NCI-H2107 (cell line): ENCODE measurements at places on chromosomes 5 and 9.

DNA sequence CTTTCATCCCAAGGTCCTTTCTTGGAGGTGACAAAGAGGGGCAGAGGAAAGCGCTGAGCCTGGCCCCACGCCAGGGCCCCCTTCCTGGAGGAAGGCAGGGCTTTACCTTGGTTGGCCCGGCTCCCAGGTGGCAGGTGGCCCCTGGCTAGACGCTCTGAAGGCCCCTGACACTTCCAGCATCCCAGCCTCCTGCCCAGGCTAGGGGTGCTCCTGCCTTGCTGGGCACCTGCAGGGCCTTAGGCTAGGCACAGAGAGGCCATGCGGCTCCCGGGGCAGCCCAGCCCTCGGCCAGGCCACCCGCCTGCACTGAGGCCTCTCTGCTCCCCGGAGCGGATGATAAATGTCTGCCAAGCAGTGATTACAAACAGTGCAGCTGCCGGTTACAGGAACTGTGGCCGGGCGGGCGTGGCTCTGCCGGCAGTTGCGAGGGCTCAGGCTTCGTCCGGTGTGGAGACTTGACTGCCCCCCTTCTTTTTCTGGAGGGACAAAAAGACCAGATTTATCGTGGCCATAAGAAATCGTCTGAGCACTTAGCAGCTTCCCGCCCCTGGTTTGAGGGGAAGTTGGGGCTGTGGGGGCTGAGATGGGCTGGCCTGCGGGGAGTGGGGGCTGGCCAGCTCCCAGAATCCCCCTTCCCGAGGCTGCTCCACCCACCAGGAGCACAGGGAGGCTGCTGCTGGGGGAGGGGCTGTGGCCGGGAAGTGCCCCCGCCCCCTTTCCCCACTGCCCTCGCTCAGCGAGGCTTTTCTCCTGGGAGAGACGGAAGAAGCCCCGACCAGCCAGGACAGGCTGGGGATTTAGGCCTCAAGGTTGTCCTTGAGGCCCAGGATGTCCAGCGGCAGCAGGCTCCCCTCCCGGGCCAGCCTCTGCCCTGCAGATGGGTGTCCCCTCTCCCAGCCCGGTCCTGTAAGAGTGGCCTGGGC, 31.6 kb upstream of the UBAC1 start:
- no peak for DNase-seq

GRCh38 chr9:90774071-90774470, 27.5 kb upstream of the SYK start:
- no peak for DNase-seq

GRCh38 chr5:137587919-137588318, 88.8 kb upstream of the SPOCK1 start:
- no peak for DNase-seq

DNA sequence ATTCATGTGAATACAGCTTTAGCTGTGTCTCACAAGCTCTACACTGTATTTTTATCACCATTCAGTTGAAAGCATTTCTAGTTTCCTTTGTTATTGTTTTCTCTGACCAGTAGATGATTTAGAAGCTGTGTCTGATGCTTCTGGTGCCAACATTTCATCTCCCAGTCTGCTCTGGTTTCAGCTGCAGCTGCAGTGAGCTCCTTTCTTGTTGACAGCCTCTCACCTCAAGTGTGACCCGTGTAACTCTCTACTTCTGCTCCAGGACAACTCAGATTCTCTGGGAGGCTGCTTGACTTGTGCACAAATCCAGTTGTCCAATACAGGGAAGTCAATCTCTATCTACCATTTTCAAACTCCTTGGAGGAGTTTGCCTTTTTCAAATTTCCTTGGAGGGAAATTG, 504.8 kb downstream of the DIRAS2 start:
- DNase-seq: no peak

DNA sequence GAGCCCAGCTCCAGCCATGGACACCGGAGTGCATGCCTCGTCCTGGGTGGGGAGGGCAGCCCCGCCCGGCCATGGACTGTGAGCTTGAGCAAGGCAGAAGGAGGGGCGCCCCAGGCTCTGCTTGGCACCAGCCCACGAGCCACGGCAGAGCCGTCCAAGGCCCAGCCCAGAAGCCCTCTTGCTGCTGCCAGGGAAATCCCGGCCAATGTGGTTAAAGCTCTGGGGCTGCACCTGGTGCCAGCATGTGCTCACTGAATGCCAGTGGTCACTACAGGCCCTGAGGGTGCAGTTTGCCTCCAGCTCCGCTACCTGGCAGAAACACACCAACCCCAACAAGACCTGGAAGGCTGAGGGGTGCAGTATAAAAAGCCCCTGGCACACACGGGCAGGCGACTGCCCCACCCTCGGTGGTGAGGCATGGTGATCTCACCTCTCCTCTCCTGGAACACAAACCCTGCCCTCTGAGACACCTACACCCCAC, 11.8 kb downstream of the BRD3 start:
- DNase-seq: no peak

GRCh38 chr9:135962696-135963307, 1.6 kb upstream of the UBAC1 start:
- DNase-seq: no peak

DNA sequence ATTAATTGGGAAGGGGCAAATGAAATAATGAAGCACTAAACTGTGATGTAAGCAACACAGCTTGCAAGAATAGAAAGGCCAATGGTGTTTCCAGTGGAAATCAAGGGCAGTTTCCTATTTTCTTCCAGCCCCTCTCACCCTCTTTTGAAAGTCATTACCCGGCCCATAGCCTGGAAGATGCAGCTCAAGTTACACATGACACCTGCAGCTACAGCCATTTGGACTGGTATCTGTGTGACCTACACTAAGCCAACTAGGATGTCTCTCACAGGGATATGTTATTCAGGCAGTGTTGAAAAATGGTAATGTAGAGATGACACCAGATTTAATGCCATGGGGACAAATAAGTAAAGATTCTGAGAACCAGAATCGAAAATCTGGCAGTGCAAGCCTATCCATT, 439.4 kb upstream of the ZNF462 start:
- DNase-seq: no peak

DNA sequence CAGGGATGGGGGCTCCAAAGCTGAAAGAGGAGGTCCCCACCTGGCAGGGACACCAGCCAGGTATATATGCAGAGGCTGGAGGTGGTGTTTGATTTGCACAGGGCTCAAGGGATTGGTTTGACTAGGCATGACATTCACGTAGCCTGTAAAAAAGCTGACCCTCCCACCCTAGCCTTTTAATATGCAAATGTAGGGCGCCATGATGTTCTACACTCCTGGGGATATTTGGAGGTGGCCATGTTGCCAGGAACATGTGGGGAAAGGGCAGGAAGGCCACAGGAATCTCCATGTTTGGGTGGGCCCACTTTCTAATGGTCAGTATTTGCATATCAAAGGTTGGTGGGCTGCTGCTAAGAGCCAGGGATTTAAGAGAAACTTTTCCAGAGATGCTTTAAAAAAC, 12.0 kb upstream of the THG1L start:
- no peak for DNase-seq

DNA sequence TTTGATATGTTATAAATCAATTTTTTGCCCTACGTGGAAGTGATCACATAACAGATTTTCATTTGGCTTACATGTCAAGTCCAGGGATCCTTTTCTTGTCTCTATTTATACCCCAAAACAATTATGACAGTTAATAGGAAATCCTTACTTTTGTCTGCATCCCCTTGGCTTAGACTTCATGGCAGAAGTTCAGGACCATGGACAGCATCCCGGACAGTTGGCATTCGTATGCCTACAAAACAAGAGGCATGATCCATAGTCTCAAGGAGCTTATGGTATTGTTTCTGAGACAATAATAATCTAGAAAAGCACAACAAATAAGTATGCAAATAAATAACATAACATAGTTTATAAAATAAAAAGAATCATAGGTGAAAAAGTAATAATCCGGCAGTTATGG, 214.3 kb upstream of the GRIA1 start:
- DNase-seq: no peak

GRCh38 chr5:79318935-79319614, 83.1 kb downstream of the JMY start:
- no peak for DNase-seq

GRCh38 chr5:33284681-33285080, 156.1 kb upstream of the TARS1 start:
- no peak for DNase-seq

DNA sequence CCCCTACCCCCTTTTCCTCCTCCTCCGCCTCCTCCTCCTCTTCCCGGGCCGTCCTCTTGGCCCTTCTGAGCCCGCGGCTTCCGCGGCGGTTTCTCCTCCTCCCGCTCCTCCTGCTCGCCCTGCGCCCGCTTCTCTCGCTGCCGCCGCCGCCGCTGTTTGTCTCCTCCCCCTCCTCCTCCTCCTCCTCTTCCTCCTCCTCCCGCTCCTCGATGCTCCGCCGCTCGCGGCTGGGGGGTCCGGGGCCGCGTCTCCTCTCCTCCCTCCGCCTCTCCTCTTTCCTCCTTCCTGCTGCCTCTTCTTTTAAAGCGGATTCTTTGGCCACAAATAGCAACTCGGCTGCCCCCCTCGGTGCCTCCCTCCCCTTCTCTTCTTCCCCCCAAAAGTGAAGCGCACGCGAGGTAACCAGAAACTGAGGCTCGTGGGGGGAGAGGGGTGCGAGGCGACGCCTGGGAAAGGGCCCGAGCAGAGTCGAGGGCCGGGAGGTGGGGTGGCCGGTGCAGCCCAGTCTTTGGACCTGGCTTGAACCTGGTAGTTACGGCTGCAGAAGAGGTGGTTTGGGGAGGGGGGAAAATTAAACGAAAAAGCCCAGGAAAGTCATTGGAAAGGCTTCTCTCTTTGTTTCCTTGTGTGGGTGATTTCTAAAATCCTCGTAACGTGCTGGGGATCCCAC, 1058.5 kb upstream of the DMAC1 start:
- DNase-seq: peak; percentile 23

DNA sequence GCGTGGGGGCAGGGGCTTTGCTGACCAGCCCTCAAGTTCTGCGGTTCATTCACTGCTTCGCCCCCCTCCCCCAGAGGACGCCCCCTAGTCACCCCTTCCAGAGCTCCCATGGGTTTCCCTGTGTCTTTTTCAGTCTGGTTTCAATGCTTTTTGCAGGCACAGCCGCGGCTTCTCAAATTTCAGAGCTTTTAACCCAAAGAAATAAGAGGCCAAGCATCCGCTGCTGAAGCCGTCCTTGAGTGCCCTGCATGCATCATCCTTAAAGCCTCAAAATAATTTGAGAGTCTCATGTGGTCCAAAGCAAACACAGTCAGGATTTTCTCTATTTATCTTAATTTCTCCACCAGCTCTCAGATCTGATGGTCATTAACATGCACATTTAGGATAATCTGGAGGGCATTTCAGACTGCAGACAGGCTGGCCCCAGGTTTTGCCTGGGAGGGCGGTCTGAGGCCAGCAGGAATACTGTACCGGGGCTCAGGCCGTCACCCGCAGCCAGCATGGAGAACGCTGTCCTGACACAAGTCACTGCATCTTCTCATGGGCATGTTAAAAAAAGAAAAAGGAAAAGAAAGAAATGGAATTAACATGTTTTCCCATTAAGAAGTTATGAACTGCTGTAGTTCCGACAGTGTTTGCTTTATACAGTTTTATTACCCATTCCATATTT, 420.8 kb upstream of the IRX4 start:
- DNase-seq: no peak

DNA sequence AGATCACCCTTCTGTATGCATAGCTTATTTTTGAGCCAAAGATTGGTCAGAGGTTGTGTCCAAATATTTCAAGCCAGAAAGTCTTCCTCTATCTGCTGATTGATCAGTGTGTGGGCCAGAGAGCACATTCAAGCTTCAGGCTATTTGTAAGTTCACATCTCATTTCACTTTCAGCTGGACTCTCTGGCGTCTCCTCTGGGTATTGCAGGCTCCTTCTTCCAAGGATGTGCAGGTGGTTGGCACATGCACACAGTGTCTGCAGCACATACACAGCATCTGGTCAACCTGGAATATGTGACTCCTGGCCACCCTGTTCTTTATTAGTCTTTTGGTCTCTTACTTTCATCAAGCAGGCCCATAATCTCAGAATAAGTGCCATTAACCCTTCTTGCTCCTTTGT, 516.1 kb downstream of the ANXA1 start:
- DNase-seq: no peak

- DNase-seq: no peak
Measured at GRCh38 chr5:170132269-170132975, 26.7 kb downstream of the FOXI1 start.

DNA sequence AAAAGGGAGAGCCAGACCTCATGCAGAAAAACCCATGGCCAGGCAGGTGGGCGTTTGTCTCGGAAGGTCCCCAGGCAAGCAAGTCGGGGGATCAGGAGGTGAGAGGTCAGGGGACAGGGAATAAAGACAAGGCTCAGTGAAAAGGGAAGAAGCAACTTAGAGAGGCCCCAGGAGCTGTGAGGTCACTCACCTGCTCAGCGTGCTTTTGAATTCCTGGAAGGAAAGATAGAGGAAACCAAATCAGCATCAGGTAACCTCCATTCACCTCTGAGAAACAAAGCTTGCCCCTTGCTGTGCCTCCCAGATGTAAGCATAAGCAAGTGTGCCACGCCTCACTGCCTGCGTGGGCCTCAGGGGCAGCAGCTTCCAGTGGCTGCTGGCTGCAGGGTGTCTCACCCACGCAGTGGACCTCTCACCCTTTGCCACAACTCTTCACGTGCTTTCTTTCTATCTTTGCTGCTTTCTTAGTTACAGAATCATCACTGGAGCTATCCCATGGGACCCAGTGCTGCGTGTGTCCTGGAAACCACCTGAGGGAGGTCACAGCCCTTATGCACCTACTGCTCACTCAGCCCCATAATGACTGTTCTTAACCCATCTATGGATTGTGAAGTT, 6.0 kb downstream of the TRIM7 start:
- DNase-seq: no peak

DNA sequence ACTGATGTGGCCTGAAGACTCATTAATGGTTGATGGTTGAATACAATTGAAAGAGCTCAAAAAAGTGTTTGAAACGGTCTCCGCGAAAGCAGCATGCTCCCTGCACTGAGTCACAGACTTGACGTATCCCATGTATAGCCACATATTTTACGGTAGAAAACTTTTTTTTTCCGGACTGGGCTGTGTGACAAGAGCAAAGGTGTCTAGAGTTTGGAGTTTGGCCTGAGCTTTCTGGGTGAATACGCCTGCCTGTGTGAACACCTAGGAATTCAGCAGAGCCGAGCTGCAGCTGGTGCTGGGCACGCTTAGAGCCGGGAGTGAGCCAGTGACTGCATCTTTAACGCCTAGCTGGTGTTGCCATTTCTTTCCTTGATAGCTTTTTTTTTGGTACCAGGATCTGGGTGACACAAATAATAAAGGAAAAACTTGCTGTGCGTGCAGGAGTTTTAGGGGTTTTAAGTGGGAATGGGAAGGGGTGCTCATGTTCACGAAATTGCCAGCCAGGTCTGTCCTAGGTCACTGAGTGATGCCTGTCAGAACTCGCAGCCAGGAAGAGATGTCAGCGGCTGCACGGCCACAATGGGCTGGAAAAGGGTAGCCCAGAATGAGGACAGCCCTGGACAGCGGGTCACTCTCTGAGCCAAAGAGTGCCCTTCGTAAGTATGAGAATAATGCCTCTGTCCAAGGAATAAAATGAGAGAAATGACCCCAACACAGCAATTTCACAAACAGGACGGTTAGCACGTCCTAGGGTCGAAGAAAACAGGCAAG, 51.7 kb downstream of the PSMB7 start:
- DNase-seq: no peak
